ENCODE measurements at places on chromosomes 12 and 14.
A peak's percentile ranks its signal among the peaks of the same experiment; 100 is the strongest.

DNA sequence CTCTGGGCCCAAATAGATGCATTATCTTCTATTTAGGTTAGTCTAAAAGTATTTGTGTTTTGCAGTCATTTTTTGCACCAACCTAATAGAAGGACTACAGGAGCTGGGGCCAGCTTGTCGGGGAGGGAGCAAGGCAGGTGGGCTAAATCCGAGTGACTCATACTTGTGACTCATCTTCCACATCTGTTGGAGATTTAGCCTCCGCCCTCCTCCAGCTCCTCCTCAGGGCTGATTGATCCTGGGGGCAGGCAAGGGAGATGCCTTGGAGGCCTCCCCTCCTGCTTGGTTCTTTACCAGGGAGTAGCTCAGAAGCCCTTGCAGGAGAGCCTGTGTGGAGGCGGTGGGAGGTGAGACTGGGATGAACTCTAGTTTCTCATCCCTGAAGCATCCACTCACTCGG lies 27.9 kb downstream of the RHOF start:
- peak; percentile 68 for DNase-seq

GRCh38 chr12:126830778-126831680 lies 1435.9 kb upstream of the TMEM132C start:
- no peak for DNase-seq

DNA sequence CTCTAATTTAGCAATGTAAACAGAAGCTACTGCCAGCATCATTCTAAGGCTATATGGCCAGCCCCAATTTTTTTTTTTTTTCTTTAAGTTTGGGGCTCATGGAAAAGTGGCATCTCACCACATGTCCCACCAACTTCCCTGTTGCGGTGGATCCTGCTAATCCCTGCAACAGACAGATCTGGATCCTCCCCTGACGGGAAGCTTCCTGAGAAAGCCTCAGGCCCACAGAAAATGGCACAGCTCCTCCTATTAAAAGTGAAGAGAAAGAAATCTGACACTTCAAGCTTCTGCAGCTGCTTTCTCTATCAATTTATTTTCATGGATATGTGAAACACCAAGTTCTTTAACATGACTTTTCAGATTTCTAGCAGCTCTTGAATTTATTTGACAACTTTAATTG lies 433.8 kb upstream of the DCN start:
- no peak for DNase-seq

- no peak for DNase-seq
Measured at GRCh38 chr14:92247341-92247740, 75.6 kb upstream of the SLC24A4 start.

DNA sequence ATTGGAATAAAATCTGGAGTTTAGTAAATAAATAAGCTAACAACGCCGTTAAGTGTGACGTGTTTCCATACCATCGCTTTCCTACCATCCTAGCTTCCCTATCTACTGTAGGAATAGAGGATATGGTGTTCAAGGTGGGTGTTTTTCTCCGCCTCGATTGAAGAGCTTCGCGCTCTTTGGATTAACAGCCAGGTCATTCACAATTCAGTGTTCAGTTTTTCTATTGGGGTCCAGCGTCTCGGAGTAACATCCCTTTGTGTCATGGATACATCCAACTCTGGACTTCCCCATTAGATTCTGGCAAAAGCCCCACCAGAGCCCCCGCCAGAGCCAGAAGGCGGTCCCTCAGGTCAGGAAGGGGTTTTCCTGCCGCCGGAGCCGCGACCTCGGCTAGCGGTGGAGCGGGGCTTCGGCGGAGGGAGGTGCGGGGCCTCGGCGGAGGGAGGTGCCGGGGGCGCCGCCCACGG lies 1.2 kb upstream of the SRGAP1 start:
- no peak for DNase-seq

- no peak for DNase-seq
Measured at GRCh38 chr14:85041618-85042017, 488.3 kb upstream of the FLRT2 start.

DNA sequence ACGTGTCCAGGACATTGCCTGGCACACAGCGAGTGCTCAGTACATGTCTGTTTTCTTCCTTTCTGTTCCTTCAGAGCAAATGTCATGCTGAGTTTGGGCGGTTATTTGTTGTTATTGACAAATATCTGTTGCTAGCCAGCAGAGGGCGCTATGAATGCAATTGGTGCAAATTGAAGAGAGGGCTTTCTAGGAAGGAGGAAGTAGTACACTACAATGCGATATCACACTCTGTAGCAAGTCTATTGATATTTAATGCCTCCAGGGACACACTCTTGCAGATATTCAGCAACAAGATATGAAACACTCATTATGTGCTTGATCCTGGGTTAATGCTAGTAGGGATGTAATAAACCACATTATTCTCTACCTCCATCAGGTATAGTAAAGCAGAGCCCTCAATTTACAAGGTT lies 267.3 kb upstream of the SRRM4 start:
- DNase-seq, result peak; percentile 23

- DNase-seq, result no peak
Measured at GRCh38 chr12:65434737-65435136, 156.3 kb downstream of the MSRB3 start.

DNA sequence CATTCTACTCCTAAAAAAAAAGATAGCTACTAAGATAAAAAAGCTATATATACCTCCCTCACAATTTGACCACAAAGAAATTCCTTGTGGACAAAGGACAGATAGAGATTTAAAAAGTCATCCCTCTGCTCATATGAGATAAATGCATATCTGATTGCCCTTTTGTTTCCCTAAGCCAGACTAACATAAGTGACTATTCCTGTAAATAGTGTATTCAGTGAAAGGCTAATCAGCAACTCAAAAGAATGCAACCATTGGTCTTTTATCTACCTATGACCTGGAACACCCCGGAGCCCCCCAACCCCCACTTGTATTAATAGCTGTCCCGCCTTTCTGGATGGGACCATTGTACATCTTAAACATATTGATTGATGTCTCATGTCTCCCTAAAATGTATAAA lies 6.3 kb upstream of the TMPO start:
- no peak for DNase-seq

GRCh38 chr12:106181401-106182114 lies 42.8 kb upstream of the NUAK1 start:
- no peak for DNase-seq

GRCh38 chr12:114319422-114319821 lies 86.5 kb downstream of the TBX5 start:
- no peak for DNase-seq

DNA sequence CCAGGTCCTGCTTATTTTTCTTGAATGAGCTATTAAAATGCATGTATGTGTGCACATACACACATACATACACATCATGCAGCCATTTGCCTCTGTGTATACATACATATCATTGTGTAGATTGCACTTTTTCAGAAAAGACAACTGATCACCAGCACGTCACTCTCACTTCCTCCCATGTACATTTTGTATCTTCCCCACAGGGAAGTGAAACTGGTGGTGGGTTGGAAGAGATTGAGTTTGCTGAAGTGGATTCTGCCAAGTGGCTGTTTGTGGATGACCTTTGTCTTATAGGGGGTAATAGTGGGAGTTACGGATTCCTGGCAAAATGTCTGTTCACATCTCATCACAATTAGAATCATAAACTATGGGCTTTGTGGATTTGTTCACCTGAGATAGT lies 448.6 kb downstream of the RAD51B start:
- DNase-seq, result peak; percentile 42

Measured in putamen (tissue), 1 donor.